ENCODE measurements at places on chromosomes 7 and 10.

- DNase-seq, result no peak
These were observed 372 bp upstream of the TMEM130 start for GRCh38 chr7:98870121-98870651.

- DNase-seq, result no peak
These were observed 4.8 kb upstream of the KNDC1 start for GRCh38 chr10:133154996-133155778.

- no peak for DNase-seq
These were observed 33.9 kb downstream of the STOX1 start for GRCh38 chr10:68861253-68861652.

DNA sequence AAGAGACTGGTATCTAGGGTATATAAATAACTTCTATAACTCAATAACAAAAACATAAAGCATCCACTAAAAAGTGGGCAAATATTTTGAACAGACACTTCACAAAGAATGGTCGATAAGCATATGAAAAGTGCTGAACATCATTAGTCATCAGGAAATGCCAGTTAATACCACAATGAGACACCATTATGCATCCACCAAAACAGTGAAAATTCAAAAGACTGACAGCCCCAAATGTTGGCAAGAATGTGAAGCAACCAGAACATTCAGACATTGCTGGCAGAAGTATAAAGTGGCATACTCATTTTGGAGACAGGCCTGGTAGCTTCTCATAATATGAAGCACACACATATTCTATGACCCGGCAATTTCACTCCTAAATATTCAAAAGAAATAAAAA is 26.5 kb upstream of the GSAP start:
- no peak for DNase-seq

- DNase-seq, result no peak
These were observed 12.2 kb downstream of the PLAC9 start for GRCh38 chr10:80144696-80145131.

DNA sequence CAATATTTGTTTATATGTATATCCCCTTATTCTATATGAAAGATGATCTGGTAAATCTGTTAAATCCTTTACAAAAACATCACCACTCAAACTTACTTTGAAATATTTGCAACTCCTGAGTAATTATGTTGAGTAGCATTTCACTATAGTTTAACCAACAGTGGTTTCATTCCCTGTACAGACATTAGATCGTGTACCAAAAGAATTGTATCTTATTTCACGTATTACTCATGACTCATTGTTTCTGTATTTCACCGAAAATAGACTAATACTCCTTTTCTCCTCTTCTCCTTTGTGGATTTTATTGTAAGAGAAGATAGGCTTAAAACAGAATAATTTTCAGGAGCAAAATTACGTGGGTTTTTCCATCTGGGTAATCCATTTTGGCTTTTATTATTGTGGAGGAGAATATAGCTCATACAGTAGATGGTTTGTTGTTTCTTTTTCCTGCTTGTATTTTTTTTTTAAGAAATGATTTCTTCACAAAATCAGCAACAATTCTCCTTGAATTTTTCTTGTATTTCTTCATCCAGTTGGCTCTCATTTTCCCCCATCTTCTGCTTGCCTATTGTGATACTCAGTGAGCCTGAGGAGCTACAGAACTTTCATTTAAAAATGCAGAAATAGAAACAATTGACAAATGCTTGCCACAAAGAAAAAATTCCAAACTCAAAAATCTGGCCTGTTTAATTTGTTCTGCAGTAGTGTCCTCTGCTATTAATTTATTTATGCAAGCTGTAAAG is 90.6 kb upstream of the OIT3 start:
- DNase-seq, result no peak

- DNase-seq, result no peak
These were observed 627.6 kb upstream of the PHF14 start for GRCh38 chr7:10346032-10346431.

DNA sequence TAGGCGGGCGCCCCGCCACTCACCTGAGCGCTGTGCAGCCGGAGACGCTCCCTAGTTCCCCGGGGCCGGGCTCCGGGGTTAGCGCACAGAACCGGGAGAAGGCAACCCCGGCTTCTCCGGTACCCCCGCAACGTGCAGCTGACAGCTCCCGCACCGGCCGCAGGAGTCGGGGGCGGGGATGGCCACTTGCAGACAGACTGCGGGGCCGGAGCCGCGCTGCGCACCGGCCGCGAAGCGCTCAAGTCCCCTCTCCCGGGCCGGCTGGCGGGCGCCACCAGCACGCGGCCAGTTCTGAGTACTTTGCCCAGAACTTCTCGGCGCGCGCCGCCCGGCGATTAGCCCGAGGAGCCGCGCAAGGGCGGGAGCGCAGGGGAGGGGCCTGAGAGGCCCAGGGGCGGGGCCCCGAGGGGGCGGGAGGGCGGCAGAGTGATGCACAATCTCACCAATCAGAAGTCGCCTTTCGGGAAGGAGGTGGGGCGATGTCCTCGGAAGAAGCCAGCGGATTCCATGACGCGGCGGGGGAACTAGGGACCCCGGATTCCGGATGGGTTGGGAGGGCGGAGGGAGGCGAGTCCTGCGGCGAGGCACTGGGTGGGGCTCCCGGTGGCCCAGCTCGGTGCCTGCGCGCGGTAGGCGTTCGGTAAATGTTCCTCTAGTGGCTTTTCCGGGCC is at the start of gene OSBPL3:
TSS of gene OSBPL3 (minus strand) at position 316 of the 671 bp plus-strand sequence. CDS start 87,706 bp downstream, outside the sequence.
- peak; percentile 91 for DNase-seq

- DNase-seq, result no peak
These were observed 222.3 kb downstream of the SUGCT start for GRCh38 chr7:40356871-40357709.

DNA sequence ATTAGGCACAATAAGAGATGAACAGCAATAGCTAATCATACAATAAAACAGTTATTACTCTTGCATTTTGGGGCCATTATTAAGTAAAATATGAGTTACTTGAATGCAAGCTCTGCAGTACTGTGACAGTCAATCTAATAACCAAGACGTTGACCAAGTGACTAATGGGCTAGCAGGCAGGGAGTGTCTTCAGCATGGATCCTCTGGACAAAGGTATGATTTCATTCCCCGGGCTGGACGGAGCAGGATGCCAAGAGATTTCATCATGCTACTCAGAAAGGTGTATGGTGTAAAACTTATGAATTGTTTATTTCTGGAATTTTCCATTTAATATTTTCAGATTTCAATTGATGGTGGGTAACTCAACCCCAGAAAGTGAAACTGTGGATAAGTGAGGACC is 80.9 kb downstream of the SHH start:
- no peak for DNase-seq

DNA sequence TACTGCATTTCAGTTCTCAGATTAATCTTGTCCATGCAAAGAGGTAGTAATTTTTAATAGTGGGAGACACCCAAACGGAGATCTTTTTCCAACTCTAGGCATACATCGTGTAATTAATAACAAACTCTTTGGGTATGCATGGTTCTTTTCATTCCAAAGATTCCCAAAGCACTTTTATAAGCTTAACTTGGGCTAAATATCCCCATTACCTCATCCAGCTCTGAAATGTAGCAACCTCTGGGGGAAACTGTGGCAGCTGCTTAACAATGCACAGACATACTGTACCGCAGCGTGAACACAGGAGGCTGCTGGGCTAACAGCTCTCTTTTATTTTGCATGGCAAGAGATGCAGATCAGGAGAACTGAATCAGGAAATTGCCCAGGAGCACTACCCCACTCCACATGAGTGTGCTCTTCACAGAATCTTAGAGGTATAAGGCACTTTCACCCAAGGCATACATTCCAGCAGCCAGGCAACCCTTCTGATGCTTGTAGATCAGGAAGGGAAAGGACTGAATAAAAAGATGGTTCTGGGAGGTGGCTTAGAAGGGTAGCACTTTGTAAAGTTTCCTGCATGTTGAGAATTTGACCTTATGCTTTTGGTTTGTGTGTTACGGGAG is 114.4 kb upstream of the GLI3 start:
- no peak for DNase-seq

- DNase-seq, result no peak
These were observed 306.1 kb upstream of the ADARB2 start for GRCh38 chr10:2043379-2043778.

DNA sequence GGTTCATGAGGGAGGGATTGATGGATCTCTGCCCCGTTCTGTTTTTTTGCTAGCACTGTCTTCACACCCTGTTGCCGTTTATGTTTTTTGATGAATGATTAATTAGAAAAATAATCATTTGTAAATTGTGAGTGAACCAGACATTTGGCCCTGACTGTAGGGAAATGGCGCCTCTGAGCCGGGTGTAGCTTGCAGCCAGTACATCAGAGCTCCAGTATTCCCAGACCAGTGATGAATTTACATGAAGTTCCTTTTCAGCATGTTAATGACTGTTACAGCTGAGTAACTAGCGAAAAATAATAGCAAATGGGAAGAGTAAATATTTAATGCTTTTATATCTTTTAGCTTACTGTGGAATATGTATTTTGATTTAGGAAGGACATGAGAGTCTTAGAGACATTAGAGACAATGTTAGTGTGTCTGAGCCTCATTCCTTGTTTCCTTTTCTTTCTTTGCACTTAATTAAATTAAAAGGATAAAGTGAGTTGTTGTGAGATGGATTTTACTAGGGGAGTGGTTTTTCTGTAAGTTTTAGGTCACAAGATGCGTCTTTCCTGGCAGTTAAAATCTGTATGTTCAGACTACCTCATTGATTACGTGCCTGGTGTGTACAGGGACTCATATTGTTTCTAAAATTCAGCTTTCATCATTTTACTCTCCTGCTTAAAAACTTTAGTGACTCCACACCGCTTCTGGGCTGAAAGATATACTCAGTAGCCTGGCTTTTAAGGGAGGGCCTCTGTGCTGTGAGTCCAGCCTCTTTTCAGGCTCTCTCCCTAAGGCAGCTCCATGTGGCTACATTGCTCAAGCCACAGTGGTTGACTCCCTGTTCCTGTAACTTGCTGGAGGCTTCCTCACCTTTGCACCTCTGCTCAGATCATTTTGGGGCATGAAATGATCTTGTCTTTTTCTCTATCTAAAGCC is 86.4 kb downstream of the AUTS2 start:
- DNase-seq, result no peak
